ENCODE measurements at places on chromosomes 16 and 17.

- DNase-seq: no peak
Measured at GRCh38 chr16:27177031-27177774, 26.1 kb upstream of the KDM8 start.

DNA sequence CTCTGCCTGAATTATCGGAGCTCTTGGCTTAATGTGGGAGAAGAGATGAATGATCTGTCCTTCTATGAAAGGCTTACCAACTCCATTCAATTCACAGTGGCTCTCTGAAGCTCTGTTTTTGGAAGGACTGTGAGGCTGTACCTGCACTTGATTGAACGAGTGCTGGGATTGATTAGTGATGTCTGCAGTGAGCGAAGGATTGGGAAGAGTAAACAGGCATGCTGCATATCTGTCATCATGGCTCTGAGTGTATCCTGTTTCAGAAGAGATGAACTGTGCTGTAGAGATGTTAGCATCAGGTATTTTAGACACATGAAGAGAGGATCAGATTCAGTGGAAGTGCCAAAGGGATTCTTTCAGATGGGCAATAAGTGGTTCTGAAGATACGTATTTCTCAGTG lies 564.0 kb downstream of the MAF start:
- no peak for DNase-seq

DNA sequence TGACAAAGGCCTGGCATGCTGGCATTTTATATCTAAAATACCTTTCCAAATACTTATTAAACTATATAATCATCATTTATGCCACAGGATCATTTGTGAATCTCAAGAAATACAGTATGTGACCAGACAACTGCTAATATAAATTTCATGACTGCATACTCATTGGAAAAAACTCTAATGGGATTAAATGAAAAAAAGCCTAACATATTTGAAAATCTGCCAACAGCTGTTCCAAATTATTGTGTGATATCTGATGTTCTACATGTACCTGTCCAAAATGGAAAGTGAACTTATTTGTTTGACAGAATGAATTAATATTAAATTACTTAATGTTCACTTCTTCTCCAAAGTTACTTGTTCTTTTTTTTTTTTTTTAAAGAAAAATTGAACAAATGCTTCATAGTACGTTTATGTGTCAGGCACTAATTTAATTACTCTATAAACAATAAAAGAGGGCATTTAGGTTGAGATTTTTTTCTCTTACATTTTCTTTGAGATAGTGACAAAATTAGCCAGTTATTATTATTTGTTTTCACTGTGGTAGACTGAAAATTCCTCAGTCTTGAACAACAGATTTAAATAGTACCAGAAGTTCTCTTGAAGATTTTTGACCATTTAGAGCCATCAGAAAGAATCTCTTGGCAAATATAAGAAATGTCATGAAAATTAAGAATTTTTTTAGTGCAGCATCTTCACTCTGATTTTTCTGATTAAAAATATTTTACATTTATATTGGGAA lies 114.0 kb downstream of the FTO start:
- DNase-seq: no peak

GRCh38 chr17:40914075-40914855 lies 23.2 kb downstream of the KRT23 start:
- no peak for DNase-seq

DNA sequence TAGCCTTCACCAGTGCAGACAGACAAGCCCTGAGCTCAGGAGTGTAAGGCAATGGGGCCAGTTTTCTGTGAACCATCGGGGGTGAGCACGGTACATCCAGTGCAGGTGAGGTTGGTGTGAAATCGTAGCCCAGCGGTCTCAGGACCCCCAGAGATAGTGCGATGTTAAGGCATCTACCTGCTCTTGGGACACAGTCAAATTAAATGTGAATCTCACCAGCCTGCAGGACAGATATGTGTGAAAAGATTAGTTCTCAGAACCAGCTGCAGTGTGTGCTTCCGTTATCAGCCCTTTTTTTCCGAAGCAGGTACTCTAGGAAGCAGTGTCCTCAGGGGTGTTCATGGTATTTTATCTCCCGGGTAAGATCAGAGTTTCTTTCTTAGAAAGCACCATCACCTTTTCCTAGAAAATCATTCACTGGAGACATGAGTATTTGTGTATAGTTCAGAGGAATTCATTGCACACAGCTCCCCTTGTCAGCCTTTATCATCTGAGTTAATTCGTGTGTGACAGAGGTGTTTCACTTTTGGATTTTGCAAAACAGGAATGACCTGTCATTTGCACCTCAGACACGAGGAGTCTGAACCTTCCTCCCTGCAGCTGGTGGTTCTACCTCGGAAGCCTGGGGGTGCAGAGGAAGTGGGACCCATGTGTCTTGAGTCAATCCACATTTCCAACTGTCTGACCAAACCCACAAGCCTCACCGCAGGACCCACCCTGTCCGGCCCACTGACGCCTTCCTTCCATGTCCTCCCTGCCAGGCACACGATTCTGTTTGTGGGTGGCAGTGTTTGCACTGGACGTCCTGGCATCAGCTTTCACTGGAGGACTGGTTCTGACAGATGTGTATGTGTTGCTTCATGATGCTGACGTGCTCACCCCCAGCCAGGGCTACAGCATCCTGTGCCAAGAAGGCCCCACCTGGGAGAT lies 107.8 kb downstream of the CLEC16A start:
- DNase-seq: no peak

DNA sequence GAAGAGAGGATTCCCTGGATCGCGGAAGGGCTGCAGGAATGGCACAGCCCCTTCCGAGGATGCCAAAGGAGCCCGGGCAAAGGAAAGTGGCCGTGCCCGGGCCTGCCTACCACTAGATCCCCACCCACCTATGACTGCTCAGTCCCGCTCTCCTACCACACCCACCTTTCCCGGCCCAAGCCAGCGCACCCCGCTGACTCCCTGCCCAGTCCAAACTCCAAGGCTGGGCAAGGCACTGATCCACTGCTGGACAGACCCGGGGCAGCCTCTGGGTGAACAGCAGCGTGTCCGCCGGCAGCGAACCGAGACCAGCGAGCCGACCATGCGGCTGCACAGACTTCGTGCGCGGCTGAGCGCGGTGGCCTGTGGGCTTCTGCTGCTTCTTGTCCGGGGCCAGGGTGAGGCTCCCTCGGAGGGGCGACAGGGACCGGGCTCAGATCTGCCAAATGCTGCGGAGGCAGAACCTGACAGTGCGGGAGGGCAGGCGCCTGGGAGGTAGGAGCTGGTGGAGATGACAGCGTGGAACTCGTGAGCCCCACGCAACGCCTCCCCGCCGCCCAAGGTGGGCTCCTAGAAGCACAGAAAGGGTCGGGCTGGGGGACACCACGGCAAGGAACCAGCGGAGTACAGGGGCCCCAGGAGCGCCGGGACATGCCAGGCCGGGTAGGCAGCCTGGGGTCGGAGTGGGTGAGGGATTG lies at the start of gene CES2:
TSS of gene CES2 (plus strand) at position 203 of the 698 bp plus-strand sequence. CDS start at position 323, 120 bp downstream.
- no peak for DNase-seq

GRCh38 chr17:76709077-76709950 lies 1.5 kb downstream of the MXRA7 start:
- no peak for DNase-seq

DNA sequence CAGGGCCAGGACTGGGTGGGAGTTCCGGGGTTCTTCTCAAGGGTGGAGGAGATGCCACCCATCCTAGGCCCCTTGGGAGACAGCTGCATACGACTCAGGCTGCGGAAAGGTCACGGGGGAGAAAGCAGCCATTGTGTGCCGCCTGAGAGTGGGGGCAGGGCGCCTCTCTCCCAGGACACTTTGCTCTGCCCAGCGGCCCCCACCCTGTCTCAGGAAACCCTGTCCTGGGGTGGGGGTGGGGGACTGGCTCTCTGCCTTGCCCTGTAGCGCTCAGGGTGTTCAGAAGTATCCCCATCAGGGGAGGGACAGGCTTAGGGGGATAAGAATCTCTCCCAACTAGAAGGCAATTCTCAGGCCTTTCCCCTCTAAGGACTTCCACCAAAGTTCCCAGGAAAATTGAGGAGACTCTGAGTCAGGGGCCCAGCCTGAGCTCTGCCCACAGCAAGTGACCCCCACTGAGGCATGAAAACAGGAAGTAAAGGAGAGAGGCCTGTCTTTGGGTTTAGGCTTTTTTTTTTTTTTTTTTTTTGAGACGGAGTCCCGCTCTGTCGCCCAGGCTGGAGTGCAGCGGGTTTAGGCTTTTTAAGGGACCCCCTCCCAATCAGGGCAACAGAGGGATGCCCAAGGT lies 4.9 kb downstream of the GIT1 start:
- no peak for DNase-seq

GRCh38 chr17:80252871-80253270 lies 7.8 kb upstream of the RNF213 start:
- DNase-seq: peak; percentile 58

GRCh38 chr17:19383681-19384470 lies 3.1 kb downstream of the MFAP4 start:
- no peak for DNase-seq

- DNase-seq: no peak
Measured at GRCh38 chr16:67675579-67675935, 8.9 kb downstream of the C16orf86 start.

GRCh38 chr16:25040543-25040942 lies 25.4 kb upstream of the ARHGAP17 start:
- DNase-seq: no peak

DNA sequence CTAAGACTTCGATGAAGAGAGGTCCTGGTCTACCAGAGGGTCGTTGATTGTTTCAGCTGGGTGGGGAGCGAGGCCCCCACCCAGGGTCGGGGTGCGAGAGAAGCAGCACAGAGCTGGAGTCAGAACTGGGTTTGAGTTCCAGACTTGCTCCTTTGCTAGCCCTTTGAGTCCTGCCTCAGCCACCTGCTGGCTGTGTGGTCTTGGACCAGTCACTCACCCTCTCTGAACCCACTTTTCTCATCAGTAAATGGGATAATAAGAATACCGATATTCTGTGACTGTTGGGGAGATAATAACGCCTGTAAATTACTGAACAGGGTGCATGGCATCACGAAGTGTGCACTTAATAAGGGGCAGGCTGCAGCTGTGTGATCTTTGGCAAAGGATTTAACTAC lies 427 bp upstream of the MMP28 start:
- no peak for DNase-seq

DNA sequence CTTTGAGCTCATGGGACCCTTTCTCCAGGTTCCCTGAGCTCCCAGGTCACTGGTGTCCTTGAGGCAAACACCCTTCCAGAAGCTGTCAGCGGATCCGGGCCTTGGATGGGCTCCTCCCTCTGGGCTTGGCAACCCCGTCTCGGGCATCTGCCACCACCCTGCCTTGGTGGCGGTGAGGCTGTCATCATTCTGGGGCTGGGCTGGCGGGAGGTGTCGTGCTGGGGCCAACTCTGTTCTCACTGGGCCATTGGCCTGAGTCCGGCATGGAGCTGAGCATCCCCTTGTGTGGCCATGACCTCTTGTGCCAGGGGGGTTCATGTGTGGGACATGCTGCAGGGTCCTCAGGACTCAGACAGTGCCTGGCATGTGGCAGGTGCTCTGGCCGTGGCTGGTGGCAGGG lies 197.6 kb downstream of the LAT start:
- no peak for DNase-seq

- peak; percentile 3 for DNase-seq
Measured at GRCh38 chr17:10875984-10876555, 38.2 kb upstream of the PIRT start.

DNA sequence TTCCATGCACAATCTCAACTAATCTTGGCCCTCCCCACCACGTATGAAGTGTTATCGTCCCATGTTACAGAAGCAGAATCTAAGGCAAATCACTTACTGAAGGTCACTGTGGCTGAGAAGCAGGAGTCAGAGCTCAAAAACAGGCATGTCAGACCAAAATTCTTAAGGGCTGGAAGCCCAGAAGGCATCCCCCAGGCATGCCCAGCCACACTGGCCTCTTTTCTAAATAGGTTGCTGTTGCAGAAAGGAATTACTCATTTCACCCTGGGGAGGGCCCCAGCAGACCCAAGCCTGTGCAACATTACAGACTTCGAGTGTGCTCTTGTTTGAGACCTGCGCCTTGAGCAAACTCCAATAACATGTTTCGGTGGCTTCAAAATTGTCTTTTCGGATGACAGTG lies 194.1 kb downstream of the RBFOX1 start:
- DNase-seq: no peak

- no peak for DNase-seq
Measured at GRCh38 chr16:9821331-9821730, 360.9 kb downstream of the GRIN2A start.

- DNase-seq: no peak
Measured at GRCh38 chr16:68081861-68082628, 3.1 kb upstream of the NFATC3 start.

DNA sequence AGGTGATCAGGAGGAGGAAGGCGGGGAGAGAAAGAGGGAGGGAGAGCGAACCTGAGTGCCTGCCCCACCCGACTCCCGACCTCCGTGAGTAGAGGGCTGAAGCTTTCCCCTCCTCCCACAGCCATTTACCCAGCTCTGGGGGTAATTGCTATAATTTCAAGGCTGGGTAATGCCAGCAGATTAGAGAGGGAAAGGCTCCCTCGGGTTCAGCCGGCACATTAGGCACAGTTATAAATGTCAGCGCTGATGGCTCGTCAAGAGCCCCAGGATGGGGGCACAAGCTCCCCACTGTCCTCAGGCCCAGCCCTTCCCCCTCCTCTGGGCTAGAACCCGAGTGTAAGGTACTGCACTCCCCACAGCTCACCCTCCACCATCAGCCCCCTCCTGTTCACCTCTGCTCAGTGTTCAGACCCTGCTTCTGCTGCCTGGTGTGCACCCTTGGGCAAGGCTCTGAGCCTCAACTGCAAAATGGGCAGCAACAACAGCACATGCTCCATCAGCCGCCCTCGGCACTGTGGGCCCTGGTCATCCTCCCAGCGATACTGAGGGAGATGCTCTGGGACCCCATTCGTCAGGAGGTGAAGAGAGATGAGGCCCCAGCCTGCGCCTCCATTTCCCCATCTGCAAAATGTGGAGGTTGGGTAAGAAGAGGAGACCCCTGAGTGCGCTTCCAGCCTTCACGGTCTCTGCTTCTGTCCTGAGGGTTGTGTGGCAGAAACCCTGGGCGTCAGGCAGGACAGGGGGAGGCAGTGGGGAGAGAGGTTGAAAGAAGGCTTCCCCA lies 77.2 kb downstream of the NT5M start:
- no peak for DNase-seq

GRCh38 chr16:80852261-80852872 lies 48.0 kb upstream of the CDYL2 start:
- DNase-seq: no peak

GRCh38 chr17:35299135-35299534 lies 56.3 kb downstream of the SLFN5 start:
- no peak for DNase-seq

DNA sequence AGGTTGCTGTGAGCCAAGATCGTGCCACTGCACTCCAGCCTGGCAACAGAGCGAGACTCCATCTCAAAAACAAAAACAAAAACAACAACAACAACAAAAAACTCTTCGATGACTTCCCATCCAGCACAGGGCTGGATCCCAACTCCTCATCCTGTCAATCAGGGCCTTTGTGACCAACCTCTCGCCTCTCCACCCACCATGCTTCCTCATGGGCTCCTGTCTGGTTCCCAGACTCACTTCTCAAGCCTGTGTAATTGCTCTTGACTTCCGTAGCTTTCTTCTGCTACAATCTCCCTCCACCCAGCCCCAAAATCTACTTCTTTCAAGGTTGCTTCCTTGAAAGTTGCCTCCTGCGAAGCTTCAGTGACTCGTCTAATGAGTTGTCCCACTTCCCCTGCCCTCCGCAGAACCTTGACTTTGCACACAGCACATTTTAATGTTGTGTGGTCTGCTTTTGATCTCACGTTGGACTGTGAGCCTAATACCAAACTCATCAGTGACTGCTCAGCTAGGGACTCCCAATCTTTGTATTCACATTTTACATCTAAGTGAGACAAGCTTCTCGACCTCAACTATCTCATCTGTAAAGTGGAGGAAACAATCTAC lies 936 bp upstream of the RASL10B start:
- DNase-seq: no peak

GRCh38 chr17:27490391-27490790 lies 34.1 kb downstream of the KSR1 start:
- no peak for DNase-seq

GRCh38 chr17:3447625-3448024 lies 14.0 kb upstream of the OR1E2 start:
- no peak for DNase-seq
